Left renal cortex interstitium (tissue), 4 donors: ENCODE measurements at places on chromosomes 7 and 10. TPM values are rescaled to one million over a fixed set of nuclear protein-coding genes. Genes with fewer than 3 reads are reported as not detected.

- DNase-seq = no peak
These were observed 97.7 kb downstream of the ALOX5 start for GRCh38 chr10:45471531-45472310.

- DNase-seq = no peak
These were observed 189.2 kb upstream of the GALNT17 start for GRCh38 chr7:70942791-70943190.

- DNase-seq = no peak
These were observed 445 bp upstream of the PVRIG start for GRCh38 chr7:100219271-100219737.

Gene SLC26A3
- 0.32 TPM for polyA plus RNA-seq

- DNase-seq = no peak
These were observed 29.0 kb upstream of the IL6 start for GRCh38 chr7:22697876-22698606.

Gene TMEM273
- polyA plus RNA-seq = 1.9 TPM

DNA sequence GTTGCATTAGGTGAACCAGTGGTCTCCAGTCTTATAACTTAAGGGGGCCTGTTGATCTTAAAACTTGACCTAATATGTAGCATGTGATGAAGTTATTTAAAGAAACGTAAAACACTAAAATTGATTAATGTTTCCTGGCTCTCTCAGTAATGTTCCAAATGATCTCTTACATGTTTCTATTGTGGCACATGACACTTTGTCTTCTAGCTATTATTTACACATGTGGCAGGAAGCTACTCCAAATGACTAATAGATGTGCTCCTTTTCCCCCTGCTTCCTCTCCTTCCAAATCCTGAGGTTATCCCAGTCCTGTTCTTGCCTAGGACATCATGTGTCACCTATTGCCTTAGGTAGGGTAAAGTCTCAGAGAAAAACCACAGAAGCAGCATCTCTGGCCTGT, 89.4 kb downstream of the FAS start:
- no peak for DNase-seq

DNA sequence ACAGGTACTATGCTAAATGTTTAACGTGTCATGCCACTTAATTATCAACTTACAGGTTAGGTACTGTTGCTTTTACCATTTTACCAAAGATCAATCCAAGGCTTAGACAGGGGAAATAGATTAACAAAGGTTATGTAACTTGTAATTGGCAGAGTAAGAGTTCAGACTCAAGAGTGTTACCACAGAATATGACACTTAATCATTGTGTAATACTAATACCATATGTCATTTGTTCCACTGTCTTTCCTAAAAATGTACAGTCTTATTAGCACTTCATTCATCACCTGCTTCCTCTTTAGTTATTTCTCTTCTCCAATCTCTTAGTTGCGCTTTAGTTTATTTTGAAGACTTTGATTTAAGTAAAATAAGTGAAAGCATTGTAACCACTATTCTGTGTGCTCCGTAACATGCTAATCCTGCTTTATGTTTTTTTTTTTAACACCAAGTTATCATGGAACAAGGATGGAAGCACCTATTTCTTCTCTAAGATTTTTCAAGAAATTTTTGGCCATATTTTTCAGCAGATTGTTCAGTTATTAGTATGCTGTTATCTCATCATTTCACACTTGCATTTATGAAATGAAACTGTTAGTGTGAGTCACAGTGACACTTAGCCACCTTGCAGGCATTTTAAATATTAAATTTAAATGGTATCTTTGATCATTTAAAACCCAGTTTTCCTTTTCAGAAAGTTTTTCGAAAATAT, 197.3 kb downstream of the PHF14 start:
- DNase-seq = no peak

- DNase-seq = no peak
These were observed 289.1 kb upstream of the SHH start for GRCh38 chr7:156101355-156101754.

Gene CPA1
- polyA plus RNA-seq = 1.9 TPM

Gene TES
- polyA plus RNA-seq = 85.5 TPM

- DNase-seq = no peak
These were observed 90.3 kb upstream of the NPS start for GRCh38 chr10:127458829-127459228.

Gene HMX2
- 2.9 TPM for polyA plus RNA-seq

DNA sequence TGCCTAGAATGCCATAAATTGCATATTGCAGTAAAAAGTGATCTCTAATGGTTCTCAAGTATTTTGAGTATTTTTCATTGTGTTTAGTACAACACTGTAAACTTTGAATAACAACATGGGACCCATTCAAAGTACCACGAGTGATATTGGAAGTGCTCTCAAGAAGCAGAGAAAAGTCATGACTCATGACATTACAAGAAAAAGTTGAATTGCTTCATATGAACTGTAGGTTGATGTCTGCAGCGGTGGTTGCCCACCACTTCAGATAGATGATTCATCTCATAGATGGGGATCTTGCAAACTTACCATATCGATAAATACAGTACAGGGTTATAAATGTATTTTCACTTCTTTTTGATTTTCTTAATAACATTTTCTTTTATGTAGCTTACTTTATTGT, 33.9 kb downstream of the ENTPD1 start:
- no peak for DNase-seq

Gene PPP1R17
- polyA plus RNA-seq = not detected

DNA sequence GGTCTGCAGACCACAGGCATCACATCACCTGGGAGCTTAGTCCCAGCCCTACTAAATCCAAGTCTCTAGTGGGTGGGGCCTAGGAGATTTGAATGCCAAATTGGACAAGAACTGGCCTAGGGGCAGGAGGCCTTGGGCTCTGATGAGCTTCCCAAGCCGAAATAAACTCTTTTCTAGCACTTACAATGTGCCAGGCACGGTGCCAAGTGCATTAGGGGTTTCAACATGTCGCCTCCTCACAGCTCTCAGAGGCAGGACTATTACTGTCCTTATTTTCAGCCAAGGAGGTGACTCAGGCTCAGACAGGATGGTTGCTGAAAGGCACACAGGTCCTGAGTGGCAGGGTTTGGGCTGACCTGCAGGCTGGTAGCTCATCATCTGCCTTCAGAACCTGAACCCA, 9.2 kb upstream of the CPA1 start:
- DNase-seq = no peak

- DNase-seq = no peak
These were observed 27.6 kb downstream of the ERLIN1 start for GRCh38 chr10:100158044-100158805.

DNA sequence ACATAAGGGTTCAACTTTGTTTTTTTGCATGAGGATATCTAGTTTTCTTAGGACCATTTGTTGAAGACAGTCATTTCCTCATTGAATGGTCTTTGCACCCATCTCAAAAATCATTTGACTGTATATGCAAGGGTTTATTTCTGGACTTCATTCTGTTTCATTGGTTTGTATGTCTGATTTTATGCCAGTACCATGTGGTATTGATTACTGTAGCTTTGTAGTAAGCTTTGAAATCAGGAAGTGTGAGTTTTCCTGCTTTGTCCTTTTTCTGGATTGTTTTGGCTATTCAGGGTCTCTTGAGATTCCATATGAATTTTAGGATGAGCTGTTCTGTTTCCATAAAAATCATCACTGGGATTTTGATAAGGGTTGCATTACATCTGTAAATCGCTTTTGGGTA, 63.9 kb downstream of the SND1 start:
- DNase-seq = no peak

DNA sequence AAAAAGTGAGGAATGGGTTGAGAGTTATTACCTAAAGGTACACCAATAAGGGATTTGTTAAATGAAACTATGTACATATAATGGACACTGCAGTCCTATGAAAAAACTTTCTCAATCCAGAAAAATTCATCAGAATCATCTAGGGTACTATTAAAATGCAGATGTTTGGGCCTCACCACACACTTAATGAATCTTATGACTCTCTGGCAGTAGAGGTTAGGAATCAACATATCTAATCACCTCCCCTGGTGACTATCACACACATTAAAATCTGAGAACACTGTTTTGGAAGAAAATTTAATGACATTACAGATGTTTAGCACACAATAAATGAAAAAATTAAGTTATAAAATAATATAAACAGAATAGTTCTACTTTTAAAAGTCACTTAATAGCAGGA, 32.1 kb downstream of the BAZ1B start:
- DNase-seq = no peak

DNA sequence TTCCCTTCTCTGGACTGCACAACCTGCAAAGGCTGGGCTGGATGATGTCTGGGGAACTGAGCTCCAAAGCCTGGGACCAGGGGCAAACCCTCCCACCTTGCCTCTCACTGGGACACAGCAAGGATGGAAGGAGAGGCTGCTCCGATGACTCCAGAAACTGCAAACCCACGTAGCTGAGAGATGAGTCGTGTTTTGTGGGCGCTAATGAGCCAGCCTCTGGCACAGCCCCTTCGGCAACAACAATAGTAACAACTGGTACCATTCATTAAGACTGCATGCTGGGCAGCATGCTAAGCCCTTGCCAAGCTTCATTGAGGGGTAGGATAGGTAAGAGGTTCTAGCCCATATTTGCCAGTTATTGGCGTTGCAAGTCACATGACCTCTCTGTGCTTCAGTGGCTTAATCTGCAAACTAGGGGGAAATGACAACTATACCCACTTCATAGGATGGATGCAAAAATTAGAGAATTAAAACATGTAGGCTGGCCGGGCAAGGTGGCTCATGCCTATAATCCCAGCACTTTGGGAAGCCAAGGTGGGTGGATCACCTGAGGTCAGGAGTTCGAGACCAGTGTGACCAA, 145.9 kb downstream of the SH3PXD2A start:
- DNase-seq = no peak

DNA sequence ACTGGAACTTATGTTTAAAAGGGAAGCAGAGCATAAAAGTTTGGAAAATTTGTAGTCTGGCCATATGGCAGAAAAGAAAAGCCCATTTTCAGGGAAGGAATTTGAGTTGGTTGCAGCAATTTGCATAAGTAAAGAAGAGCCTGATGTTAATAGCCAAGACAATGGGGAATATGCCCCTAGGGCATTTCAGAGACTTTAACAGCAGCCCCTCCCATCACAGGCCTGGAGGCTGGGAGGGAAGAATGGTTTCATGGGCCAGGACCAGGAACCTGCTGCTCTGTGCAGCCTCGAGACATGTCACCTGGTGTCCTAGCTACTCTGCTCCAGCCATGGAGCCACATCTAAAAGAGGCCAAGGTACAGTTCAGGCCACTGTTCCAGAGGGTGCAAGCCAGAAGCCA, 35.3 kb downstream of the HTR7 start:
- DNase-seq = no peak

- DNase-seq = no peak
These were observed 57.2 kb upstream of the INPP5A start for GRCh38 chr10:132480356-132480755.

DNA sequence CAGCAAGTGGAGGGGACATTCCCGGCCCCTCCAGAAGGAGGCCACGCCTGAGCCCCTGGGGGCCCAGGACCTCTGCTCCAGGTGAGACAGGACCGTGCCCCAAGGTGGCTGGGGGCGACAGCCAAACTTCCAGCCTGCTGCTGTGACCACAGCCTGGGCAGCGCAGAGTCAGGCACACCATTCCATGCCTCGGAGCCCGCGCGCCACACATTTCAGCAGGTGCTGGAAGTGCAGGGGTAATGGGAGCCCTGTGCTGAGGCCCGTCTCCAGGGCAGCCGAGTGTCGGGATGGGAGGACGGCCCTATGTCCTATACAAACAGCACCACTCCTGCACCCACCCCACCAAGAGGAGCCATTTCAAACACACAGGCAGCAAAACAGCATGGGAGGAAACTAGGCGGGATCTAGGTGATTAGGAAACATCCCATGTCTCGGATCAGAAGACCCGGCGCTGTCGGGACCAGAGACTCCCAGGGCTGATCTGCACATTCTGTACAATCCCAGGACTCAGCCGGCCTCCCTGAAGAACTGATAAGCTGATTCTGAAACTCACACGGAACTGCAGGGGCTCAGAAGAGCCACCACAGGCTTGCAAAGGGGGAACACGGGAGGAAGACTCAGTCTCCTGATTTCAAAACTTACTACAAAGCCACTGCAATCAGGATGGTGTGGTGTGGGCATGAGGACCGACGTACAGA, 272.3 kb downstream of the ELFN1 start:
- no peak for DNase-seq

Gene CARD11
- 1.2 TPM for polyA plus RNA-seq
